SK-N-DZ (cell line): ENCODE measurements at places on chromosomes 6 and 20.
A peak's percentile ranks its signal among the peaks of the same experiment; 100 is the strongest.

- DNase-seq: peak; percentile 37
Observed at GRCh38 chr20:52204136-52204535, 12.6 kb upstream of the ZFP64 start.

GRCh38 chr6:163877877-163878639, 463.5 kb downstream of the QKI start:
- no peak for DNase-seq

DNA sequence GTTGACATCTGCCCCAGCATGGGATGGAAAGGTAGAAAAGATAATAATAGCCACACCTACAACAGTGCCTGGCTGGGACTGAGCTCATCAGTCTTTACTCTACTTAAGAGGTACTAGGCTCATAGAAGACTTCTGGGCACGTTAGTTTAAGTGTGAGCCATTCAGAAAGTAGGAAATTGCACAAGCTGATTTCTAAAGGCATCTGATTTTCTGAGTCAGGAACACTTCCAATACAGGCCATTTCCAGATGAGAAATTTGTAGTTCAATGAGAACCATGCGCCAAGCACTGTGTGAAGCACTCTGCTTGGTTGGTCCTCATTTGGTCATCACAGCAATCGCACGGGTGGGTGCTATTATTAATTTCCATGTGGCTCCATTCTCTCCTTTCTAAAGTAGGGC, 42.3 kb downstream of the MOCS1 start:
- DNase-seq: no peak

GRCh38 chr20:60867589-60867988, 384.5 kb upstream of the CDH4 start:
- DNase-seq: no peak

DNA sequence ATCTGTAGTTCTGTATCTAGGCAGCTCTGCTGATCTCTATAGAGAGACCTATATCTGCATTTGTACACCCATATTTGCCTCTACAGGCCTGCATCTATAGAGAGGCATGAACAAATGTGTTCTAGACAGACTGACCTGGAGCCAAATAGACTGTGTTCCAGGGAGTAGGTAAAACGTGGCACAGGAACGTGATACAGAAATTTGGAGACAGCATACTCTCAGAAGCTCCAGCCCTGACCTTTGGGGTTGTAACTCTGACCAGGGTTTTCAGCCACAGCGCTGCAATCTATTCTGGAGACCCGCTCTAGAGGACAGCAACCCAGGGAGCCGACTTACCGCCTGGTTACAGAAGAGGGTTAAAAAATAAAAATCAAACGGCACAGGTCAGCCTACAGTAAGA, 983 bp downstream of the RBBP9 start:
- no peak for DNase-seq

DNA sequence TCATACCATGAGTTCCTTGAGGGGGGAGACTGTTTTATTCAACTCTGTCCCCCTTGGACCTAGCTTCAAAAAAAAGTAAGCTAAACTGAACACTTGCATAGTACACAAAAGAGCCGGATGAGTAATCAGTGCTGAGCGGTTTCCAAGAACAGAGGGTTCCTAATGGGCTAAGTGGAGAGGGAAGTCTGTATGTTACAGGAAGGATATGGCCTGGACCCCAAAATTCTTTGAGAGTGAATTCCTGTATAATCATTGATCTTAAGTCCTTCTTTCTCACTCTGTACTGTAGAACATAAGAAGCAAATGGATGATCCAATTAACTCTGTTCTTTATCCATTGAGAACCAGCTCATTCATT, 324.7 kb upstream of the CNR1 start:
- DNase-seq: no peak

DNA sequence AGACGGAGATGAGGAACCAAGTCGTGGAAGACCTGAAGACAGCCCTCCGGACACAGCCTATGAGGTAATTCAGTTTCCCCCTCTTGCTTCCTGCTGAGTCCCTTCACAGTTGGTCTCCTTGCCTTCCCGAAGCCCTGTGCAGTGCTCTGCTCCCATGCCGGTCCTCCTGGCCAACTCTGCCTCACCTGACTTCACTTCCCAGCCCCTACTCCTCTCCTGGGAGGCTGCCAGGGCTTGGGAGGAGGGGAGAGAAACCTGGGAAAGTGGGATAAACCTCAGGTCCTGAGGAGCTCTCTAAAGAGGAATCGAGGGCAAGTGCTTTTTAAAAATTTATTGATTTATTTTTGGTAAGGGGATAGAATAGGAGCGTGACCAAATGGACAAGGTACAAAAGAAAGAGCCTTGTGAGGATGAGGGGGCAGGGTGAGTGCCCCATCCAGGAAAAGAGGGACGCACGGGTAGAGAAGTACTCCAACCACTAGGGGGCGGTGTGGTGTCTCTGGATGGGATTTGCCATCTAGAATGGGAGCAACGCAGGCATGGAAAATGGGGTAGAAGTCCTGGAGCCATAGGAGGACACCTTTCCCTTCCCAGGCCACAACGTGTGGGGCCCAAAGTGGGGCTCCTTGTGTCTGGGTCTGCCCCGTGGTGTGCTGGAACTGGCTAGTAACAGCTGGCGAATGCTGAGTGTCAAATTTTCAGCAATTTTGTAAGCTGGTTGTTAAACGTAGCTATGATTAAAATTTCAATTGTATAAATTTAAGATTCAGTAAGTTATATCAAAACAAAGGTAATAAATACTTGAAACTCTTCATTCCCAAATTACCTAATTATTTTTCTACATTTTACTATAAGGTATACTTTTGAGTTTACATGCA, 69.0 kb downstream of the MOCS1 start:
- peak; percentile 42 for DNase-seq

GRCh38 chr20:1334761-1335160, 5.8 kb upstream of the SDCBP2 start:
- DNase-seq: no peak

- DNase-seq: no peak
Observed at GRCh38 chr20:16100111-16100510, 473.1 kb downstream of the KIF16B start.

GRCh38 chr6:16789329-16790038, 28.2 kb upstream of the ATXN1 start:
- DNase-seq: no peak

- DNase-seq: no peak
Observed at GRCh38 chr20:19114410-19114809, 98.0 kb upstream of the SLC24A3 start.

DNA sequence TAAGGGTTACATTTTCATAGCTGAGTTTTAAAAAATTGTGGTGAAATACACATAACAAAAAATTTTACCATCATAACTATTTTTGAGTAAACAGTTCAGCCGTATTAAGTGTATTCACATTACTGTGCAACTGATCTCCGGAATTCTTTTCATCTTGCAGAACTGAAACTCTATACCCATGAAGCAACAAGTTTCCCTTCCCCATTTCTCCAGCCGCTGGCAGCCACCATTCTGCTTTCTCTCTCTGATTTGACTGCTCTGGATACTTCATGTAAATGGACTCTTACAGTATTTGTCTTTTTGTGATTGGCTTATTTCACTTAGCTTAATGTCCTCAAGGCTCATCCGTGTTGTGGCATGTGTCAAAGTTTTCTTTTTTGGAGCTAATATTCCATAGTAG, 341.6 kb downstream of the QKI start:
- no peak for DNase-seq

DNA sequence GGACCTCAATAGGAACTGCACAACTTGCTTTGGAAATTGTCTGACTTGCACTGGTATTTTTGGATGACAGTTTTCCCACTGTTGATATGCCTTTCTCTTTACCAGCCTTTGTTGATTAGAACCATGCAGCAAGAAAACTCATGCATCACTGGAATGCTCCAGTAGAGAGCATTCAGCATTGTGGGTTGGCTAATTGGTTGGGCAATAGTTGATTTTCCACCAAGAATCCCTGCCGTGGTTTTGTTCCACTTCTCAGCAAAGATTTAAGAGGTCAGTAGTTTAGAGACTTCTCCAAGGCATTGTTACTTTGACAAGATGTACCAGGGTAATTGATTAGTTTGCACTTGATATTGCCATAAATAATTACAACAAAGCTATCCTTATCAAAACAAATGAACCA, 260.0 kb downstream of the DHX35 start:
- no peak for DNase-seq

DNA sequence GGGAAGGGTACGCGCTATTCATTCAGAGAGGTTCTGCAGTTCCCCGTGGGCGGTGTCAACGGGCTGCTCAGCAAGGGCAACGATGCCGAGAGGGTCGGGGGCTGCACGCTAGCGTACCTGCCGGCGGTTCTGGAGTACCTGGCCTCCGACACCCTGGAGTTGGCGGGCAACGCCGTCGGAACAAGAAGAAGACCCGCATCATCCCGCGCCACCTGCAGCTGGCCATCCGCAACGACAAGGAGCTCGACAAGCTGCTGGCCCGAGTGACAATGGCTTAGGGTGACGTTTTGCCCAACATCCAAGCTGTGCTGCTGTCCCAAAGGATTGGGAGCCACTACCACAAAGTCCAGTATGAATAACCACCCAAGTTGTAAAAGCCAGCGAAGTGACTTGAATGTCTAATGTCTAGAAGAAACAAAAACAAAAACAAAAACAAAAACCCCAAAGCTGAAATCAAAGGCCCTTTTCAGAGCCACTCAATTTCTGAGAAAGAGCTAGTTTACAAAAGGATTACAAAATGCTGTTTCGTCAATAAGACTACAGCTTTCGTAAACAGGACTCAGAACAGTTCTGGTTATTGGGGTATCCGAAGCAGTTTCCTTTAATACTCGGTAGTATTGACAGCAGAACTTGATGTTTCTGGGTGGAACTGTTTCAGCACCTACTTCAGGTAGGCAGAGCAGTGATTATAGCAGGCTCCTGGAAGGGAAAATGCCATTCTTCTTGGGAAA, 21.9 kb upstream of the SLC17A4 start:
- no peak for DNase-seq

- DNase-seq: no peak
Observed at GRCh38 chr6:157989541-157990289, 8.1 kb downstream of the SYNJ2 start.

DNA sequence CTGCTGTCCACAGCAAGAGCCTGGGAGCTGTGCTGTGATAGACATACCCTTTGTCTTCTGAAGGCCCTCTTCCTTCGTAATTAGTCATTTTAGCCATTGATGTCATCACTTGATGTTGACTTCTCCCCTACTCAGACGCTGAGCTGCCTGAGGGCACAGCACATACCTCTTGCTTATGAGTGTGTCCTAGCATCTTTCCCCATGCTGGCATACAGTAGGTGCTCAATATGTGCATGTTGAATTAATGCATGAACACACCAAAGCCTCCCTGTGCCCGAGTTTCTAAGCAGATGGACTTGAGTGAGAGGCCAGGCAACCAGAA, 35.8 kb upstream of the FAM83D start:
- DNase-seq: no peak

GRCh38 chr6:143697076-143697800, 19.5 kb downstream of the PHACTR2 start:
- DNase-seq: no peak

GRCh38 chr6:161195386-161195785, 78.5 kb downstream of the AGPAT4 start:
- no peak for DNase-seq

DNA sequence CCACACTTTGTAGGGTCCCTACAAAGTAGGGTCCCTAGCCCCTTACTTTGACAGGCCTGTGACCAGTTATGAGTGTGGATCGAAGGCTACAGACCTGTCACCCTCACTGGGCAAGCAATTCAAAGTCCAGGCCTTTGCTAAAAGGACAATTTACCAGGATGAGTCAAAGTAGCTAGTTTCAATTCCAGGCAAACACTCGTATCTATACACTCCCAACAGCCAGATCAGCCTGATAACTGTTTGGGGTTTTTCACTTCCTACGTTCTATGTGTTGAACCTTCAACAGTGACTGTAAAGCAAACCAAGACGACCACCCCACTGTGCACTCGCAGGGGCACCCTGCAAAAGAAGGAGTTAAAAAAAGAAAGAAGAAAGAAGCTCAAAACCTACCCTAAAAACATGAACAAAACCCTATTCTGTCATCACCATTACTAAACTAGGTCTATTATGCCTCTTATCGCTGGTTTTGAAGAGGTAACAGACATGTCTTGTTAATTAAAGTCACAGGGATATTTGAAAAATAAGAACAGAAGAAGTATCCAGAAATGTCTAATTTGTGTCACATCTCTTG, 3.2 kb downstream of the GFOD1 start:
- DNase-seq: no peak

- DNase-seq: no peak
Observed at GRCh38 chr6:139290787-139291311, 949 bp downstream of the TXLNB start.

DNA sequence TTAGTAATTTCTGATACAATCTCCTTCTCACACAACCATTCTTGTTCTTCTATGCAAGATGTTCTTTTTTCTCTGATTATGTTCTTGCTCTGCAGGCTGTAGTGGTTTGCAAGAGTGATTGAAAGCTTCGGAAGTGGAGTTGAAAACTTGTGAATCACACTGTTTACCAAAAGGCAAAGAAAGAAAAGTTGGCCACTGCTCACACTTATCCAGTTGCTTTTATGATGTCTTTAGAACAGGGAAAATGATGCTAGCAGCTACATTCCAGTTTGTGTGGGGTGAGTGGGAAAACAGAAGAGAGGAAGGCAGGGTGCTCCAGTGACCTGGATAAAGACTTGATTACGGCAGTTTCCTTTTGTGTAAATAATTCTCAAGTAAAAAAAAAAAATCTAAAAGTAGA, 583.3 kb downstream of the TENT5A start:
- DNase-seq: no peak

- DNase-seq: no peak
Observed at GRCh38 chr6:2147766-2148448, 97.5 kb downstream of the GMDS start.
